Activated naive CD8-positive, alpha-beta T cell treated with anti-CD3 and anti-CD28 coated beads for 36 hours (primary cell): ENCODE measurements at places on chromosomes 6 and 20.

DNA sequence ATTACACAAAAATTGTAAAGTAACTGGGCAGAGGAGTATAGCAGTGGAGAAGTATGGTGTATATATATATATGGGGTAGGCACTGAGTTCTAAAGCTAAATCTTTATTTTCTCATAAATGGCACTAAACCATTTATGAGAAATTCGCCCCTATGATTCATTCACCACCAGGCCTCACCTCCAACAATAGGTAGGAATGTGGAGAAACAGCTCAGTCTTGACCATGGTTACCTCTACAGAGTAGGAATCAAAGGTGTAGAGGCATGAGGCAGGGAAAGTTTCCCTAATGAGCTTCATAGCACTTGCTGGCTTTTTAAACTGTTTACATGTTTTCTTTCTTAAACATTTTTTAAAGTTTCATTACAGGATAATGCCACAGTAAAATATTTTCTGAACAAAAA is 36.9 kb upstream of the SUMO4 start:
- no peak for DNase-seq

DNA sequence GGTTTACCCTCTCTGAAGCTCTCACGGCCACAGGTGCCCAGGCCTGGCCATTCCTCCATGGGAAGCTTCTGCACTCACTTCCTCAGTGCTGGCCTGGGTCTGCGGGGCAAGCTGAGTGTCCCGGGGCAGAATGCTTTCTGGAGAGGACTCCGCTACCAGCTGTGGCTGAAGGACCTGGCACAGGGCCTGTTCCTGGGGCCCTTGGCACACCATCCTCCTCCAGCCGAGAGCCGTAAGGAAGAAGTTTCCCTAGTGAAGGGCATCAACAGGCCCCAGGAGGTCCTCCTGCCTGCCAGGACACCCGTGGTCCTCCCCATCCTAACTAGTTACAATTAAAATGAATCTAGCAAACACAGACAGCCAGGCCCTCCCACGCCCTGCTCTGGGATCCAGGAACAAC is 14.0 kb upstream of the KCNK15 start:
- DNase-seq: no peak

DNA sequence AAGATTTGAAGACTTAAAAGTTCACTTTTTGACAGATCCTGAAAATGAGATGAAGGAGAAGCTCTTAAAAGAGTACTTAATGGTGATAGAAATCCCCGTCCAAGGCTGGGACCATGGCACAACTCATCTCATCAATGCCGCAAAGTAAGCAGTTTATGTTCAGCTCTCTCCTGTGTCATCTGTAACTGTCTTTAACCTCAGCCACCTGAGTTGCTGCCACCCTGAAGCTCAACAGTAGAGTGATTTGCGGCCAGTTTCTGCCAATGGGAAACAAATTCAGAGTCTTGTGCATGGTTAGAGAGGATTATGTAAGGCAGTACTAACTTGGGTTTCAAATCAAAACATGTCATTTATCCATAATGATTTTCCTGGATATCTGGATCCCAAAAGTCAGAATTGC is 10.1 kb downstream of the TNFAIP3 start:
- DNase-seq: no peak

DNA sequence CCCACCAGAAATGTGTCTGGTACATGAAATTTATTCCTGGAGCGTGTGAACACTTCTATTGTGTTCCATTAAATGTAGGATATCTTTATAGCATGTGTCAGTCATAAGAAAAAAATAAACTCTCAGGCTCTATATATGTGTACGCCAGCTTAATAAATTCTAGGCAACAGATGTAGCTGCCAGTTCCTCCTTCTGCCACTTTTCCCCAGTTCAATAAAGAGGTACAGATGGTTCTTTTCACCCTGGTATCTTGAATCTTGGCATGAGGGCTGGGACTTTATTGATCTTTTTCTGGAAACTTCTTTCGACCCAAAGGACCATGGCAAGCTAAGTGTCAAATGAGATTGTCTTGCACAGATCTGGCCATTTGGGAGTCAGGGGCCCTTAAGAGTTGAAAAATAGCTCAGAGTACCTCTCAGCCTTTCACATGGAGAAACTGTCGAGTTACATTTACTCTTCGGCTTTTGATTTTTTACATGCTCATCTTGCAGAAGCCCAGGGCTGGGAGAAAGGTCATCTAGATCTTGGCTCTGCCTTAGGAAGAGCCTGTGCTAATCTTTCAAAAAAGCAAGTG is 240.9 kb downstream of the DOK5 start:
- no peak for DNase-seq

DNA sequence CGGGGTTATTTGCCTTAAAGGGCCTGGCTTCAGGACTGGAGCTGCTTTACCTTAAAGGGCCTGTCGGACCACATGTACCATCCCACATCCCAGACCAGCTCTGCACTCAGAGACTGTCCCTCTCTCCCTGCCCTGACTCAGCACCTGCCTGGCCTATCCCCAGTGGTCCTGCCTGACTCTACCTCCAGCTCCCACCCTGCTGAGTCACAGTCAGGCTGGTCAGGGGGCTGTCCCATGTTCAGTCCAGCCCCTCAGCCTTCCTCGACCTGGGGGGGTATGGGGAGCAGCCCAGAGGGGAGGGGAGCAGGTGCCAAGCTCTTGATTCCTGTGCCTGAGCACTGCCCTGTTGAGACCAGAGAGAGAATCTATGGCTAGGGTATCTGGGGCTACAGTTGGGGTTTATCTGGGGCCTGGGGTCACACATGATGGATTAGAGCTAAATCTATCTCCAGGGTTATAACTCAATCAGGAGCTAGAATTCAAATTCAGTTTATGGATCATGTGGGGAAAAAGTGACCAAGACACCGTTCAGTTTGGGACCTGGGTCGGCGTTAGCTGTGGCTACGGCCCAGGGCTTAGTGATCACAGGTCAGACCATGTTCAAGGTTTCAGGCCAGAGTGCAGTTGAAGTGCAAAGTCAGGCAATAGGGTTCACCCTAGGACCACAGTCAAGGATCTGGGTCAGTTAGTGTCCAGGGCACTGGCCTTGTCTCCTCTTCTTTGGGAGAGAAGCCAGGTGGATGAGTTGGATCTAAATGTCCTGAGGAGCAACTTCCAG is 9.4 kb upstream of the TRIB3 start:
- DNase-seq: no peak

DNA sequence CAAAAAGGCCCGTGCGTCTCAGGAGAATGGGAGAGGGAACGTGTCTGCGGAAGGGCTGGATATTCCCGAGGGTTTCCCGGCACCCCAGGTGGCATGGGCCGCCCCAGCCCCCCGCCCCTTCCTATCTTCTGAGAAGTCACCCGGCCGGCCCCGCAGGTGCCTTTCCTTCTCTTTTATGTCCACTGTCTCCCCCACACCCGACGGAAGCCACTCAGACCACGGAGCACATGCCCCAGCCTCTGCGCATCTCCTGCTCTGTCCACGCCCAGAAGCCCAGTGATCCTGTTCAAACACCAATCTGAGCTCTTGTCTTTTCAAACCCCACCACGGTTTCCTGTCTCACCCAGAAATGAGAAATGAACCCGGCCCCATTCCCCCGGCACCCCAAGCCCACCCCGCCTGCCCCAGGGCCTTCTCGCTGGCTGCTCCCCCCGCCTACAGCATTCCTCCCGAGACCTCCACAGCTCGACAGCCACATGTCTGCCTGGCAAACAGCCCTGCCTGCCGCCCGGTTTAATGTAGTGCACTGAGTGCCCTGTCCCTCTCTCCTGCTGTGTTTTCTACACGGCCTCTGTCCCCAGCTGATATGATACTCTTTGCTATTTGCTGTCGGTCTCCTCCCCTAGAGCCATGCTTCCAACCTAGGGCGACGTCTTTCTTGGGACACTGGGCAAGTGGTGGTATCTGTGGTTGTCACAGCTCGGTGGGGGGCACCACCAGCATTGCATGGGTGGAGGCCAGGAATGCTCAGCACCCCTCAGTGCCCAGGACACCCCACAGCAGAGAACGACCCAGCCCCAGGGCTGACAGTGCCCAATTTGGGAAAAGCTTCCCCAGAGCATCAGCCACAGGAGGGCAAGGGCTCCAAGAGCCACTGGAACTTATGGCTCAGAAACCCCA is 182.7 kb downstream of the TAF4 start:
- DNase-seq: no peak

DNA sequence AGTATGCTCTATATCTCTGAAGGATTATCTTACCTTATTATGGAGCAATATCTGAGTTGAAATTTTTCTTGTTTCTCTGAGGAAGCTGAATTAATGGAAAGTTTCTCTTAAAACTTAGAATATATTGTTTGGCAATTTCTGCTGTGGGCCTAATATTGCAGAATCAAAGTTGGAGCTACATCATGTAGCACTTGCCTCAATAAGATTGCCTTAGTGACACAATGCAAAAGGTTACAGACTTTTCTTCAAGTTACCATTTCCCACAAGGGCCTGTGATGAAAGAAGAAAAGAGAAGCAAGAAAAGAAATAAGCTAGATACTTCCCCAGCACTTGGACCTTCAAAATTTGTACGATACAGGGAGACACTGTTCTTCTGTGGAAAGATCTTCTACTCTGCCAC is 151.2 kb downstream of the SOBP start:
- no peak for DNase-seq

DNA sequence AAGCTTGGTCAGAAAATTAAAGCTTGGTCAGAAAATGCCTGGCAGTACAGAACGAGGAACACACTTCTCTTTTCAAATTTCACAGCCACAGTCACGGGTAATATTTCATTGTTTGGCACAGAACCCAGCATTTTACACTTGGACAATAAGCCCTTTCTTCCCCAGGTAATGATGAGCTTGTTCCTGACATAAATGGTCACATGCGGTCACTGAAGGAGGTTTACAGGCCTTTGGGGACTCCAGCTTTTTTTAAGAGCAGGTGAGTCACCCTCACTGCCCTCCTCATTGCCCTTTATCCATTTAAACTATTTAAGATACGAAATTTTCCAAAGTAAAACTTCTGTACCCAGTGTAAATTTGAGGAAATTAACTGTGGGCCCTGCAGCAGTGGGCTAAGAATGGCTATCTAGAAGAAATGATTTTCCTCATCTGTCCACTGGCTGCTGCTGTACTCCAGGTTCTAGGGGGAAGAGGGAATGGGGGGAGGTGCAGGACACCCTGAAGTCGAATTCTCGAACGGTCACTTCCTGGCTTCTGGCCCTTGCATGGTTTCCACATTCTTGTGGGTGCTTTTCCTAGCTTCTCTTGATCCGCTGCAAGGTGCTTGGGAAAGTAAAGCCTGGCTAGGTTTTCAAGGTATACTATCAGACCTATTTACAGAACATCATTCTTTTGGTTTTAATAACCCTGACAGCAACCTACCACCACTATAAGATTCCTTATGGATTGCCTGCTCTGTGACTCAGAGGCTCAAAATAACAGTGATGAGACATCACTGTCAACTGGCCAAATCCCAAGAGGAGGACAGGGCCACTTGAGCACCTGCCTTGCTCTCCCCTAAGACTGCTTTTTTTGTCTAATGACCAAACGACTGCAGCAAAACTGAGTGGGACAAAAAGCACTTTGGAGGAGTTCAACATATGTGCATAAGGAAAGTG is 75.8 kb downstream of the PREP start:
- DNase-seq: no peak

DNA sequence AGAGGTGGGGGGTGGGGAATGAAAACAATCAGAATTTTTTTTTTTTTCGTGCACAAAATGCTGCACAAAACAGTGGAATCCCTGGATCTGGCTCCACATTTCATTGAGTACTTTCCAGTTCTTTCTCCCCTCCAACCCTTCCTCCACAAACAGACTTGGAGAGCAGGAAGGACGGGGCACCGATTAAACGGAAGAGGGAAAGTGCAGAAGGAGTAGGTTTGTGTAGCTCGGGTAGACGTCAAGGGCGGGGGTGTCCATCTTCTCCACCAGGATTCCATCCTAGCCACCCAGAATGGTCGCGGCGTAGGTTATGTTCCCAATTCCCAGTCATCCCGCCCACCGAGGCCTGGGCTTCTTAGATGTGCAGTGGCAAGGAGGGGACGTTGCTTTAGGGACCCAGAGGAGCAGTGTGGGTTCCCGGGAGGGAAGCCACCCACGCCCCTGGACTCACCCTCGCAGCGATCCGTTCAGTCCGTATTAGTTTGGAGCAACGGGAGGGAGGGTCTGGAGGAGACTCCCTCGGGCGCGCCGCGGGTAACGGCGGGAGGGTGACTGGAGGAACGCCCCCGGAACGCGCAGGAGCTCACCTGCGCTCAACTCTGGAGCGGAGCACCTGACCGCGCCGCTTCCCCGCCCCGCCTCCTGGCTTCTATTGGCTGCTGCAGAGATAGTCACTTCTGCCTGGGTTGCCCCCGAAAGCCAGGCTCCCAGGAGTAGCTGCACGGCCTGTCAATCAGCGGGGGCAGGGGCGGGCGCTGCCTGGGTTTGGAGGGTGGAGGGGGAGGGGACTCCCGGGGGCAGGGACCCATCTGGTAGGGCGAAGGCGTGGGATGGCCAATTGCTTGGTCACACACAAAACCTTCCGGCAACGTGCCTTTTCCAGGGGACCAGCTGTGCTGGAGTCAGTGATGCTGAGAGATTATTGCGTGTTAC is at the start of gene ENPP5:
Gene ENPP5, minus strand, starts transcription at position 624 of the 933 bp plus-strand sequence. CDS start 2,718 bp downstream, outside the sequence.
- peak; percentile 81 for DNase-seq

- peak; percentile 73 for DNase-seq
Observed at GRCh38 chr20:48760403-48760983, 67.3 kb downstream of the PREX1 start.

GRCh38 chr6:96575359-96575758 is 12.4 kb downstream of the FHL5 start:
- no peak for DNase-seq

DNA sequence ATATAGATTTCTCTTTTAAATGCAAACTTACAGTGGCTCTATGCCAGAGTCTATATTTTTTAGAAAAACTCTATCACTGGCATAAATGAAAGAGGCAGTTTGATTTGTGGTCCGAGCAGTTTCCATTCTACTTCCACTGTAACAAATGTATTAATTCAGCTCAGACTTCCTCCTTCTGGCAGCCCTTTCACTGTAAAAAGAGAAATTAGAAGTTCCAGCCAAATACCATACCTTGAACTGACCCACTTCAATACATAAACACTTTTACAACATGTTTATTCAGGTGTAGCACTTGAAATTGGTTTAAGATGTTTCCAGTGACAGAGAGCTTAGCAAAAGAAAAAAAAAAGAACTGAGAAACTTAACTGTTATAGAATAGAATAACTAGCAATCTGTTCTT is 99.3 kb downstream of the BMP5 start:
- DNase-seq: no peak

DNA sequence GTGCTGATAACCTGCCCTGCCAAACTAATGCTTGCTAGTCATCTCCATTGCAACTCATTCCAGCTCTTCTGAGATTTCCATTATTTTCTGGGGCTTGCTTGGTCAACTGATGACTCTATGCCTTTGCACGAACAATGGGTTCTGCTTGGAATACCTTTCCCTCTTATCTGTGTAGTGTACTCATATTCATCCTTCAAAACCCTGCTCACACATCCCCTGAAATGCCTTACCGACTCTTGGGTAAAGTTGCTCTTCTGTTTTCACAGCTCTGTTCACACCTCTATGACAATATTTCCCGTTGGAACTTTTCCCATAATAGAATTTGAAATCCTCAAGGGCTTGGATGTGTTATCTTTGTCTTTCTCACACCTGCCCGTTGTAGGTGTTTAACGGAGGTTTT is 331.0 kb upstream of the SOX4 start:
- no peak for DNase-seq

GRCh38 chr6:170279977-170280688 is 10.7 kb downstream of the DLL1 start:
- DNase-seq: no peak

GRCh38 chr6:166389119-166389518 is 6.4 kb upstream of the MPC1 start:
- no peak for DNase-seq

- DNase-seq: no peak
Observed at GRCh38 chr6:136961848-136962247, 39.7 kb downstream of the SLC35D3 start.

- no peak for DNase-seq
Observed at GRCh38 chr20:17579369-17580039, 9.6 kb downstream of the DSTN start.
